H1 (cell line): ENCODE measurements at places on chromosomes 12 and 14.

- H3K36me3 ChIP-seq, result no peaks in the 10 kb centered on the region
- H3K4me3 ChIP-seq, result no peak overlapping the region
- H3K27ac ChIP-seq, result no peak overlapping the region
- peaks cover 4% of the 10 kb centered on the region; the same call in 1 of the 2 replicates for H3K27me3 ChIP-seq
Measured at GRCh38 chr14:23345987-23346692, 6.5 kb downstream of the SLC22A17 start.

- DNase-seq, result no peak
- H3K27ac ChIP-seq, result no peak overlapping the region
- no peak overlapping the region for H3K4me3 ChIP-seq
- H3K36me3 ChIP-seq, result no peaks in the 10 kb centered on the region
Measured at GRCh38 chr14:56027916-56028712, 90.1 kb upstream of the PELI2 start.

- no peak for DNase-seq
- peaks cover 9% of the 10 kb centered on the region for H3K4me1 ChIP-seq
- peaks cover 6% of the 10 kb centered on the region for H3K36me3 ChIP-seq
- no peak overlapping the region for H3K4me3 ChIP-seq
- 0 out of 2 replicates have a peak overlapping the region, but pooled peaks have one; percentile 27 for H3K27ac ChIP-seq
- no peaks in the 10 kb centered on the region; the same call in 1 of the 2 replicates for H3K27me3 ChIP-seq
Measured at GRCh38 chr12:113230315-113231234, 9.3 kb downstream of the TPCN1 start.

DNA sequence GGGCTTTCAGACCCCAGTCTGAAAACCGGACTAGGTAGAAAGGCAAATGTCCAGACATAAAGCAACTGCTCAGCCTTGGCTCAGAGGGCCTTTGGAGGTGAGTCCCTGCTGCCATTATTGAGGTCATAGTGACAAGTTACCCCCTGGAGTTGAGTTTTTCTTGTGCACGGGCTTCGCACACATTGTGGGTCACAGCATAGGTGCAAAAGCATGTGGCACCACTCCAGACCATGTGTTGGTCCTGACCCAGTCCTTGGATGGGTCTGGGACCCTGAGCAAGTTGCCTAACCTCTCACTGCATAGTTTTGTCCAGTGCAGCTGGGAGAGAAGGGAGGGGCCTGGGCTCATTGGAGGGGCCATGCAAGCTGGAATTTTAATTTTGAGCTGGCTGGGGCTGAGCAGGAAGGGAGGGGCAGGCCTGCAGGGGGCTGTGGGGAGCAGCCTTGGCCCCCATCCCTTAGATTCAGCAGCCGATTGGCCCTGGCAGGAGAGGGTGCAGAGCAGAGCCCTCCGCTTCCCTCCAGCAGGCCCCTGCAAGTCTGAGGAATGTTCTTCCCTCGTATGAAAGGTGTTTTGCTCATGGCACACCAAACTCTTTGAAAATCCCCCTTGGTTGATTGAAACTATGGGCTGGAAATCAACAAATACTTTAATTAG is 4.2 kb upstream of the KRT5 start:
- H3K4me3 ChIP-seq, result no peak overlapping the region
- DNase-seq, result no peak
- H3K27ac ChIP-seq, result no peak overlapping the region
- no peaks in the 10 kb centered on the region for H3K27me3 ChIP-seq

DNA sequence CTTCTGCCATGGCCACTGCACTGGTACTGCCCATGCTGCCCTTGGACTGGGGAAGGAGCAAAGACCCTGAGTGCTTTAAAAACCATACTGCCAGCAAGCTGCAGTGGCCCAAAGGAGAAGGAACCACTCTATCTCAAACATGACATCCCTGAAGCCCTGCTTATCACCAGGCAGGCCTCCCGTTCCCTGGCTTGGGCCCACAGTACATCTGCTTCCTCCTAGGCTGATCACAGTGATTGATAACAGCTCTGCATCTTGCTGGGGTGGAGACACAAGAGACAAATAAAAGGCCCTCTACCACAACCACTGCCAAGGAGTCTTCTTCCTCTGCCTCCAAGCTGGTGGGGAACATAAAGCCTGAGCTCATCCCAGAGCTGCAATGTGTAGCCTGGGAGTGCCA is 567.5 kb downstream of the TRHDE start:
- H3K36me3 ChIP-seq, result no peaks in the 10 kb centered on the region
- H3K4me3 ChIP-seq, result no peak overlapping the region
- H3K4me1 ChIP-seq, result peaks cover 3% of the 10 kb centered on the region
- DNase-seq, result no peak

DNA sequence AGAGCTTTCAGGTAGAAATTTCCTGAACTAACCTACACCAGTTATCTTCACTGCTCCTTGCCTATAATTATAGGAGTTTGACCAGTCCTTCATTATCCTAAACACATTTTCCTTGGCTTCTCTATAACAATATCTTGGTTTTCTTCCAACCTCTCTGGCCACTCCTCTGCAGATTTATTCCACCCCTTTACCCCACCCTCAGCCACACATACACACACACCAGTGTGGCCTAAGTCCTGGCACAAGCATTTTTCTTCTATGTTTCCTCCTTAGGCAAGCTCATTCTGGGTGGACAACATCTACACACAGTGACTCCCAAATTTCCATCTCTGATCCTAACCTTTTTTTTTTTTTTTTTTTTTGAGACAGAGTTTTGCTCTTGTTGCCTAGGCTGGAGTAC is 25.1 kb downstream of the CDK17 start:
- H3K4me3 ChIP-seq, result no peak overlapping the region
- no peak for DNase-seq
- no peaks in the 10 kb centered on the region for H3K36me3 ChIP-seq

- peaks cover 2% of the 10 kb centered on the region for H3K4me1 ChIP-seq
- no peaks in the 10 kb centered on the region for H3K27me3 ChIP-seq
- DNase-seq, result no peak
- no peak overlapping the region for H3K27ac ChIP-seq
- no peak overlapping the region for H3K4me3 ChIP-seq
Measured at GRCh38 chr12:78406828-78407227, 457.7 kb upstream of the SYT1 start.

DNA sequence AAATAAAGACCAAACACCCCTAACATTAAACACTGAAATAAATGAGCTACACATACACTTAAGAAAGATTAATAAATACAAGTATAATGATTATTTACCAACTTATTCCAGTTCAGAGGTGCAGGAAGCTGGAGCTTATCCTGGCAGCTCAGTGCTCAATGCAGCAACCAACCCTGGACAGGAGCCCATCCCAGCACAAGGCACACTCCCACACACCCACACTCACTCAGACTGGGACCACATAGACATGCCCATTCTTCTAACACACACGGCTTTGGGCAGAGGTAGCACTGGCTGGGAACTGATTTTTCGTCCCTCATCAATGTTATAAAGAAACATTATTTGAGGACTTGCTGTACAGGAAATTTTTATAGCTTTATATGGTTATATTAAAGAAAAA is 797.4 kb downstream of the RPS29 start:
- H3K27ac ChIP-seq, result no peak overlapping the region
- DNase-seq, result no peak
- no peaks in the 10 kb centered on the region for H3K4me1 ChIP-seq
- no peaks in the 10 kb centered on the region for H3K27me3 ChIP-seq

GRCh38 chr12:124493809-124494750 is 73.3 kb downstream of the NCOR2 start:
- H3K27me3 ChIP-seq, result no peaks in the 10 kb centered on the region
- H3K4me1 ChIP-seq, result no peaks in the 10 kb centered on the region; the same call in 1 of the 2 replicates
- H3K27ac ChIP-seq, result no peak overlapping the region

DNA sequence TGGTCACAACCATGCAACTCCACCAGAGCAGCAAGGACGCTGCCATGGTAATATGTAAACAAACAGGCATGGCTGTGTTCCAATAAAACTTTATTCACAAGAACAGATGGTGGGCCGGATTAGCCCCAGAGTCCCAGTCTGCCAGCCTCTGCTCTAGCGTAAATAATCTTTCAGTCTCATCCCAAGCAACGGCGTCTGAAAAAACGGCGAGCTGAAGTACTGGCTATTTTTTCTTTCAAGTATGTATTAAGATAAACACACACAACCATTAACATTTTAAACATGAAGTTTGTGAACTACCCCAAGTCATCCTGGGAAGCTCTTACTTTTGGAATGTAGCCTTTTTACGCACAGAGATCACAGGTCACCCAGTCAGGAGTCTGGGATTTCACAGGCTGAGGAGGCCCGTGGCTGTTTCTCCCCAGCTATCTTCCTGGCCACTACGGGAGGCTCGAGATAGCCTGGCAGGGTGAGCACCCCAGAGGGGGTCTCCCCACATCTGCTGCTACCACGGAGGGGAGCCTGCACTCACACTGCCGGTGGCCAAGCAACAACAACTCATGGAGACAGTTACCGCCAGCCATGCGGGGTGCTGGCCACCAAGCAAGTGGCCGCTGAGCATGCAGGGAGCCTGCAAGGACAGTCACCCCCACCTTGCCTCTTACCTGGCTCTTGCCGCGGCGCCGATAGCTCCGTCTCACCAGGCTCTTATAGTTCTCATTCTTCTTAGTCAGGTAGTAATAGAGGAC is 124.6 kb downstream of the RFLNA start:
- peaks cover 11% of the 10 kb centered on the region for H3K36me3 ChIP-seq
- 0 out of 2 replicates have a peak, but pooled peaks cover 4% of the 10 kb centered on the region for H3K4me1 ChIP-seq
- DNase-seq, result no peak
- no peak overlapping the region for H3K27ac ChIP-seq

DNA sequence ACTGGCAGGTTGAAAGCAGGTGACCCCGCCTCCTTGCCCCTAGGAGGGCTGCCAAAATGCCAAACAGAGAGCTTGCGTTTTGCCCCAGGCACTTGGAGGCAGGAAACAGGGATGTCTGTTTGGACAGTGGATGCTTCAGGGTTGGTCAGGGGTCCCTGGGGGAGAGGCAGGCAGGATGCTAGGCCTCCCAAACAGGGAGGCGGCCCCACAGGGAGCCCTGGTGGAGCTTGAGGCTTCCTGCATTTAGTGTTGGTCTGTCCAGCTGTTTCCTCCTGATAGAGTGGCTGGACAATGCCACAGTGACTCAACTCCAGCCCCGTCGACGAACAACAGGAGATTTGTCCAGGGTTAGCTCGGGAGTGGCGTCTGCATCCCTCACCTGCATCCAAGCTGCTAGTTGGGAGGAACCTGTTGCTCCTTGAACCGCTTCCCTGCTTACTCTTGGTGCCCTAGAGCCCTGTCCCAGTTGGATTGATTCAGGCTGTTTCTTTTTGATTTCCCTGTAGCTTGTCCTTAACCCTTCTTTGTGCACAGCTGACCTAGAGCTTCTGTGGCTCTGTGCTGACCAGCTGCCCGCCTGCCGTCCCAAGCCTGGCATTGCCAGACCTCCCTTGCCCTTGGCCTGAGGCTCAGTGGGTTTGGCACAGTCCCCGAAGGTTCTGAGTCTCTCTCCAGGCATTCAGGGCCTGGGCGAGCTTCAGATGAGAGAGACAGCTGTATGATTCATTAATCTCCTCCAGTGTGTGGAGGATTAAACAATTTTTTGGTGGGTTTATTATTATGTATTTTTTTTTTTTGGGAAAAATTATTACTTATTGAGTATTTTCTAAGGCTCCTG is 45.9 kb downstream of the TSPAN9 start:
- no peaks in the 10 kb centered on the region for H3K4me1 ChIP-seq
- H3K27me3 ChIP-seq, result no peaks in the 10 kb centered on the region
- no peak overlapping the region for H3K27ac ChIP-seq
- no peak overlapping the region for H3K4me3 ChIP-seq

DNA sequence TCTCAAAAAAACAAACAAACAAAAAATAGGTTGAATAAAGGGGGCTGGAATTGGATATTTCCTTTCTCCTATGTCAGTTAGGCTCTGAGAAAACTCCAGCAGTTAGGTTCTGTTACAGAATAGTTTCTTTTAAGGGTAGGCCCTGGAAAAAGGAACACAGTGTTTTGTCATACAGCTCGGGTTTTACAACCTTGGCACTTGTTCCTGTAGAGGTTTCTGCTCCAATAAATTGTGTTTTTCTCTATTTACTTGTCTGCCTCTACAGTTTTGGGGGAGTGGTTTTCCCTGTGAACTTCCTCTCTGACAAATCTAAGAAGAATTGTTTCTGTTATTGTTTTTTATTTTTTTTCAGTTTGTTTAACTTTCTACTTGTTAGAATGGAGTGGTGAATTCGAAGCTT is 167.6 kb downstream of the ACSS3 start:
- H3K27me3 ChIP-seq, result no peaks in the 10 kb centered on the region
- no peaks in the 10 kb centered on the region for H3K36me3 ChIP-seq
- H3K4me3 ChIP-seq, result no peak overlapping the region

GRCh38 chr14:56794088-56794556 is 16.2 kb downstream of the OTX2 start:
- DNase-seq, result no peak
- H3K4me3 ChIP-seq, result peak overlapping the region; percentile 58
- no peak overlapping the region for H3K27ac ChIP-seq
- H3K36me3 ChIP-seq, result no peaks in the 10 kb centered on the region

DNA sequence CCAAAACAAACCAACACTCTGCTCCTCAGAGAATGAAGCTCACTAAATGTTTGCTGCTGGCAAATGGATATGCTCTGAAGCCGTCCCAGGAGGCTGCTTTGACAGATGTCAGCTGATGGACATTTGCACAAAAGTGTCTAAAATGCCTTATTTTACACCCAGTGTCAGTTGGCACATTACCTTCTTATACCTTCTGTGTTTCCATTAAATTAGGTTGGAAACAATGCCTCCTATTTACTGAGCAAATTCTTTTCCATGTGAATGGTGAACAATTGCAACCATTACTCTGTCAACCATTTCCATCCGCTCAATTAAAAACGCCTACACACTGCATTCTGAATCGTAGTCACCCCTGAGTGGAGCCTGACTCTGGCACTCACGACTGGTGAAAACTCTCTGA is 1679.9 kb upstream of the FLRT2 start:
- H3K4me3 ChIP-seq, result no peak overlapping the region
- no peaks in the 10 kb centered on the region for H3K4me1 ChIP-seq
- no peaks in the 10 kb centered on the region for H3K36me3 ChIP-seq
- no peak overlapping the region for H3K27ac ChIP-seq

DNA sequence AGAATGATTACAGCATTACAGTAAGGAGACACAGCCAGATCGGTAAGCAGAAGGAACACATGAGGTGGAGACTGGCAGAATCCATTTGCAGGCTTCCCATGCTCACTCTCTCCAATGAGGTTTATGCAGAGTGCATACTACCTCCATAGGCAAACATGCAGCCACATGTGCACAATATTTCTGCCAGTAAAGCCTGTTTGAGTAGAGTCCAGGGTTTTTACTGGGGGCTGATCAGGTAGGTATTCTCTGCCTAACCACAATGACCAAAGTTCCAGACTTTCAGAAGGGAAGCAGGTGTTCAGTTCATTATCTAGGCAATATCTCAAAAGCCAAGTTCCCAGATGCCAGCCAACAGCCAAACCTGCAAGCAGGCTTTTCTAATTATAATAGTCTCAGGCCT is 31.1 kb downstream of the INTS13 start:
- DNase-seq, result no peak
- no peaks in the 10 kb centered on the region for H3K4me1 ChIP-seq
- H3K4me3 ChIP-seq, result no peak overlapping the region

- H3K27me3 ChIP-seq, result no peaks in the 10 kb centered on the region
- H3K36me3 ChIP-seq, result no peaks in the 10 kb centered on the region
- DNase-seq, result no peak
- no peak overlapping the region for H3K27ac ChIP-seq
Measured at GRCh38 chr12:91127306-91127705, 16.0 kb upstream of the LUM start.

GRCh38 chr14:65359503-65359902 is 53.0 kb upstream of the FUT8 start:
- no peaks in the 10 kb centered on the region for H3K36me3 ChIP-seq
- no peak overlapping the region for H3K27ac ChIP-seq
- no peak for DNase-seq
- peaks cover 3% of the 10 kb centered on the region; the same call in 1 of the 2 replicates for H3K4me1 ChIP-seq
- no peaks in the 10 kb centered on the region for H3K27me3 ChIP-seq
- H3K4me3 ChIP-seq, result no peak overlapping the region

GRCh38 chr12:131052063-131052781 is 98.5 kb downstream of the ADGRD1 start:
- no peaks in the 10 kb centered on the region for H3K4me1 ChIP-seq
- no peaks in the 10 kb centered on the region for H3K27me3 ChIP-seq
